NCI-H187 (cell line): ENCODE measurements at places on chromosomes 6 and 20.

GRCh38 chr6:111996144-111996865, 57.6 kb upstream of the CCN6 start:
- DNase-seq: no peak

DNA sequence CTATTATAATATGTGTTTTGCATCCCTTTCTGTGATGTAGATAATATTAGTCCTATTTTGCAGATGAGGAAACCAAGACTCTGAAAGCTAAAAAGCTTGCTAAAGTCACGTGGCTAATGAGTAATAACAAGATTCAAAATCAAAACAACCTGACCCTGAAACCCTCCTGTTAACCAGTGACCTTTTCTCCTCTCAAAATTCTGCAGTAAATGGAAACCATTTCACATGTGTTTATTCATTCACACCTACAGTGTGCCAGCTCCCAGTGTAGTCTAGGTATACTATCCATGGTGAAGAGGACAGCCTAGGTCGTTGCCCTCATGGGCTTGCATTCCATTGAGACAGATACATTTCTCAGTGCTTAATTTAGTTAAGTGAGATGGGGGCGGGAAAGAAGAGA, 30.6 kb upstream of the PHACTR2 start:
- no peak for DNase-seq

DNA sequence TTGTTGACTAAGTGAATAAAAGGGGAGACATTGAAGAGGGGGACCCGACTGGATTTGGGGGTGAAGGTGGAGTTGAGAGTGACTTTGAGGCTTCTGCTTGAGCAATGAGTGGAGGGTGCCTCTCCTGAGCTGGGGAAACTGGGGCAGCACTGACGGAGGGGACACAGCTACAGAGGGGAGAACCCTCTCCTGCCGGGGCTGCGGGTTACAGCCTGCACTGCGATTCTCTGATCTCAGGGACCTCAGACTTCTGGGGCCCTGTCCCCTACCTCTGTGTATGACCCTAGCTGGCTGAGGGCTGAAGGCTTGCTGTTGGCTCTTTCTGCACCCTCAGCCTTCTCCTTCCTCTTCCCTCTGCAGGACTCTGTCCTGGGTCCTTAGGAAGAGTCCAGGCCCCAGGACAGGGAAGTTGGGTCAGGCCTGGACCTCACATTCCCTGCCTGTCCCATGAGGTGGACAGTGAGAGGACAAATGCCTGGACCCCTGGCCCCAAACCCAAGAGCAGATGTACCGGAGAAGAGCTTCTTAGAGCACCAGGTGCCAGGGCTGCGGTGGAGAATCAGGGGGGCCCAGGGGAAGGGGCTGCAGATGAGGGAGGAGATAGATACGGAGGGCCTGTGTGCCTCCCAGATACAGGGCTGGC, 13.7 kb upstream of the FAM110A start:
- no peak for DNase-seq

DNA sequence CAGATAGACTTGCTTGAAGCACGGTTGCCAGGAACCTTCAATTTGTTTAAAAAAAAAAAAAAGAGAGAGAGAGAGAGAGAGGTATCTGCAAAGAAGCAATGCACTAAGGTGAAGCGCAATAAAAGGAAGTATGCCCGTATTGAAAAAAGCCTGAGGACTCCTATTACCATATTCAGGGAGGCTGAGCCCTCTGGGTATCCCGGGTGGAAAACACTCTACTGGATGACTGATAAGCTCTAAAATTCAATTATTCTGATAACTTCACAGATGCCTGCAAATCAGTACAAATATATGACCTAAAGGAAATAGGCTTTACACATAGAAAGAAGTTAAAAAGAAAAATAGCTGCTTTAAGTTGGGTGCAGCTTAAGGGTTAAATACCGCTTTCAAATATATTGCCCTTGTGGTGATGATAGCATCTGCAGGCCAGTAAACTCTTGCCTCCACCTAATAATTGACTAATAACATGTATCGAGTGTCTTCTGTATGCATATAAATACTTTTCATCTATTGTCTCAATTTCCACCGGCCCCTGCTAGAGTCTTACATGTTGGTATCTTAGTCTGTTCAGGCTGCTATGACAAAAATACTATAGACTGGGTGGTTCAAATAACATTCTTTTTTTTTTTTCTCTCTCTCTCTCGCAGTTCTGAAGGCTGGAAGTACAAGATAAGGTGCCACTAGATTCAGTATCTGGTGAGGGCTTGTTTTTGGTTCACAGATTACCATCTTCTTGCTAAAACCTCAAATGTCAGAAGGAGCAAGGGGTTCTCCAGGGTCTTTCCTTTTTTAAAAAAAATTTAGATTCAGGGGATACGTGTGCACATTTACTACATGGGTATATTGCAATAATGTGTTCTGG, 187.4 kb upstream of the JARID2 start:
- DNase-seq: no peak

- DNase-seq: no peak
These were observed 42.6 kb upstream of the APCDD1L start for GRCh38 chr20:58557733-58558342.
